Fibroblast of villous mesenchyme (primary cell): ENCODE measurements at places on chromosomes 5 and 9. TPM values are rescaled to one million over a fixed set of nuclear protein-coding genes. Genes with fewer than 3 reads are reported as not detected.

FBP2 gene
- total RNA-seq, result not detected in 2 replicates

PCDHGA1 gene
- 0.64 and 0.86 TPM in 2 replicates for total RNA-seq

LCN12 gene
- total RNA-seq, result 0.86 TPM in 1 of 2 replicates, not detected in the other

RASEF gene
- total RNA-seq, result 0.43 and 0.97 TPM in 2 replicates

SPOCK1 gene
- 49.0 and 54.8 TPM in 2 replicates for total RNA-seq

TNC gene
- total RNA-seq, result 371 and 386 TPM in 2 replicates

FGFR4 gene
- 0.64 and 1.3 TPM in 2 replicates for total RNA-seq

- DNase-seq, result peak; percentile 69
Measured at GRCh38 chr9:20618361-20618802, 3.9 kb downstream of the MLLT3 start.

GRCh38 chr9:106621313-106622163, 241.4 kb upstream of the ZNF462 start:
- peak; percentile 9 for DNase-seq

- peak; percentile 72 for DNase-seq
Measured at GRCh38 chr5:10789021-10789420, 28.0 kb upstream of the DAP start.

- peak; percentile 36 for DNase-seq
Measured at GRCh38 chr5:15463231-15463980, 36.6 kb upstream of the FBXL7 start.

DNA sequence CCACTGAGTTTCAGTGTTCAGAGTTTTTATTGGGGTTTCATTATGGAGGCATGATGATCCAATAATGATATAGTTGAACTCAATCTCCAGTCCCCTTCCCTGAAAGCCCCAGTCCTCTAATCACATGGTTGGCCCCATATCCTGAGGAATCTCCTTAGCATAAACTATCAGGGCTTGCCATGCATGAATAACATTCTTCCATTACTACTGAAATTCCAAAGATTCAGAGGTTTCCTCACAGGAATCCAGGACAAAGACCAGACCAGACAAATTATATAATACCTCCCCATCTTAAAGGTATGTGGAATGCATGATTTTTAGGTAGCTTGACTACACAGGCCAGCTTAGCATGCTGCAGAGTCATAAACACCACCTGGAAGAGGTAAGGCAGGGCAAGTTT, 15.5 kb upstream of the LRRTM2 start:
- DNase-seq, result peak; percentile 36

- peak; percentile 59 for DNase-seq
Measured at GRCh38 chr9:70000469-70000868, 43.2 kb upstream of the MAMDC2 start.

GRCh38 chr9:19690128-19690527, 98.7 kb downstream of the SLC24A2 start:
- DNase-seq, result no peak

DNA sequence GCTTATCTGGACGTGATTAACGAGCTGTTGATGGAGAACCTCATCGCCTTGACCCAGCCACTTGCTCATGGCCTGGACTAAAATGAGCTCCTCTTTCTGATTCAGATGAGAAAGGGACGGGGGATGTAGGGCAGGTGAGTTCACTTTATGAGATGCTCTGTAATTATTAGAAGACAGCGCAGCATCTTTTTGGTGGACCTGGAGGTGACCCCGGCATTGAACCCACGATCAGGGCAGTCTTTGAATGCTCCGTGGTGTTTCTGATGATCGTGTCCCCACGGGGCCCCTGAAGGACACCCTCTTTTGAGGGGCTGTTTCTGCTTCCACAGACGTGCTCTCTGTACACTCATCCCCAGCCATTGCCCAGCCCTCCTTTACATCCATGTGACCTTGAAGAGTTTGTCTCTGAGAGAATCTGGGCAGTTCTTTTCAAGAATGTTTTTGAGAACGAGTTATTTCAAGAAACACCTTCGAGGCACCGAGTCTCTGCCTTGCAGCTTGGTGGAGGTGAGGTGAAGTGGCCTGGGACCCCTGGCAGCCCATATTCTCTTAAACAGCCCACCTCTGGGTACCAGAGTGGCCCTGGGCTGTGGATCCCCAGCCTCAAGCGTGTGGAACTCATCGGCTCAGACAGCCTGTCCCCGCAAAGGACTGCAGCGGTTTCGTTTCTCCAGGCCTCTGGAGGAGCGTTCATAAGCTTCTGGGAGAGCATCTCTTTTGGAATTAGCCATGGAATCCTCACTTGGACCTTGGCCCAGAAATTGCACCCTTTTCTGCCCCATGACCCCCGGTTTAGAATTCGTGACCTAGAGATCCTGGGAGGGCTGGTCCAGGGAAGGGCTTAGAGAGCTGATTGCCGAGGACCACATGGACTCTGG, 50.3 kb downstream of the COL5A1 start:
- DNase-seq, result no peak

- DNase-seq, result no peak
Measured at GRCh38 chr5:433836-434235, 9.1 kb upstream of the EXOC3 start.

- DNase-seq, result peak; percentile 77
Measured at GRCh38 chr5:91178461-91178860, 204.7 kb downstream of the ARRDC3 start.

- no peak for DNase-seq
Measured at GRCh38 chr9:79924836-79925235, 353.1 kb downstream of the TLE4 start.

DNA sequence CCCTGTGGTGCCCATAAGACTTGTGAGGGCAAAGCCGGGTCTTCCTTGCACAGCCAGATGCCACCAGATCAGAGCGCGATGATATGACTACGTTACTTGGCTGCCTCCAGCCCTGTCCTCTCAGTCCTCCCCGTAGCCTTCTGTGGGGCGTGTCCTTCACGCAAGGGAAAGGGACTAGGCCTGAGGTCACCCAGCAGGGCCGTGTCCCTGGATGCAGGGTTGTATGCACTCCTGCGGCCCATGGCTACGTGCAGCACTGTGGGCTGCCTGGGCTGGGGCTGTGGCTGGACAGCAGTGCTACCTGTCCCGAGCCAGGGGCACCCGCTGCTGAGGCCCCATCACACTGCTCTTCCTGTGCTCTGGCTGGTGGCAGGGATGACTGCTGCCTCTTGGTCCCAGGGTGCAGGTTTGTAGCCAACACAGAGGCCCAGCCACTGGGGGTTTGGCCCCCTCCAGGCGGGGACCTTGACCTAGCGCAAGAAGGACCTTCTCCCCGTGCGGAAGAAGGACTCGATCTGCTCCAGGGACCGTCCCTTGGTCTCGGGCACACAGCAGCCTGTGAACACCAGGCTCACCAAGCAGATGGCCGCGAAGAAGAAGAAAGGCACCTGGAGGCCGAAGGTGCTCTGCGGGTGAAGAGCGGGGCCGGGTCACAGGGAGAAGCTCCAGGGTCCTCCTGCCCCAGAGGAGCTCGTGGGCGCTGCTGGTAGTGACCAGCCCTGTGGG, 7.2 kb downstream of the SLC2A6 start:
- no peak for DNase-seq
